ENCODE measurements at places on chromosomes 5 and 9. TPM values are rescaled to one million over a fixed set of nuclear protein-coding genes. Genes with fewer than 3 reads are reported as not detected.

The CFAP77 gene
- polyA plus RNA-seq = not detected

The CIZ1 gene
- 24.0 TPM for polyA plus RNA-seq

GRCh38 chr5:40838086-40838485 is 3.1 kb upstream of the RPL37 start:
- no peak for DNase-seq

DNA sequence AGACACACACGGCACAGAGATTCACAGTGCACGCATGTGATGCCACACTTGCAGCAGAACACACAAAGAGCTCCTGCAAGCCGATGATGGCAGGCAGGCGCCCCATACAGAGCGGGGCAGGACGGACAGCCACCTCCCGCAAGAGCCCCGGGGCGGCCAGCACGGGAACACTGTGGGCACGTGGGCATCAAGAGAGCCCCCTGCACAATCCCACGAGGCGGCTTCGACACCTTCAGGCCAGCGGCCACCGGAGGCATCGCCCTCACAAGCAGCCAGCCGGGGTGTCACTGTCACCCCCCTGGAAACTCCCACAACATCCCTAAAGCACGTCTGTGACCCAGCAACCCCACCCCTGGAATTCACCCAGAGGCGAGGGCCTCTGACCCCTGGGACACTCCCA is 17.9 kb downstream of the TERT start:
- no peak for DNase-seq

GRCh38 chr5:125372694-125373631 is 626.5 kb upstream of the ZNF608 start:
- DNase-seq = peak; percentile 35

- no peak for DNase-seq
Observed at GRCh38 chr9:2229109-2229721, 214.1 kb downstream of the SMARCA2 start.
